Stimulated activated CD4-positive, alpha-beta T cell treated with anti-CD3 and anti-CD28 coated beads, Interleukin-1b, Interleukin-23, amount 100 ng/mL, for 48 hours (primary cell): ENCODE measurements at places on chromosomes 12 and 14.

DNA sequence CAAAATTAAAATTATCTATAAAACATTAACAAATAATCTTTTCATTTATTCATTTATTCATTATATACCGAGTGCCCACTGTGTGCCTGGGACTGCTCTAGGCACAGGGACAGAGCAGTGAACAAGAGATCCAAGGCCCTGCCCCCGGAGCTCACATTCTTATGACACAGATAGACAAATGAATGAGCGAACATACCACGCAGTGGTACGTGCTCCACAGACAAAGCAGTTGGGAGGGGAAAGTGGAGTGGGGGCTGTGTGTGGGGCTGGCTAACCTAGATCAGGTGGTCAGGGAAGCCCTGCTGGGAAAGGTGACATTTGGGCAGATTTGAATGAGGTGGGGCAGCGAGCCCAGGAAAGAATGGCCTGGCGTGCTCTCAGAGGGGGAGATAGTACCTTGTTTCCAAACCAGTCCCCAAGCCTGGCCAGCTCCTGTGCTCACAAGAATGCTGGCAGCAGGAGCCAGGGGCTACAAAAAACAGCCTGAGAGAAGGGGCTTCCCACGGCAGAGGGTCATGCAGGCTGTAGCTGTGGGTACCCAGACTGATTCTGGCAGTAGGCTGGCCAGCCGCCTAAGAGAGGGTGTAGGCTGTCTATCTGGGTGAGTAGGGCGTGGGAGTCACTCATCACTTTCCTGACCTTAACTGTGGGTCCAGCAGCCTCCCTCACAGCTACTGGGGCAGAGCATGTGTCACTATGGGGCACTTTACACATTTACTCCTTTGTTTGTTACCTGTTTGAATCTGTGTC is 57.8 kb upstream of the ACTN1 start:
- DNase-seq, result no peak

DNA sequence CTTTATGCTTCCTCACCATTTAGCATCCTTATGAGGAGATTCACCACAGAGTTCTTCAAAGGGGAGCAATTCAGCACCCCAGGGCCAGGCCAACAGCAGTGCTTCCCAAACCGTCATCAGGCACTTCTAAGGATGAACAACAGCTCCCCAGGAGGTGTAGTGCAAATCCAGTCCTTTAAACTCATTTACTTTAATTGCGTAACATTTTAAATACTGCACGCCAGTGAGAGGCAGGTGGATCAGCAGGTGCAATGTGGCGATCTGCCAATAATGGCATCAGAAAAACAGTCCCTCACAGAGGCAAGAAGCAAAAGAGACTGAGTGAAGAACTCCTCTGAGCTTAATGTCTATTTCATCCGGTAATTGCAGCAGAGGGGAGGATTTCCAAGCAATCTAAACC is 770.9 kb upstream of the FOXG1 start:
- DNase-seq, result no peak

DNA sequence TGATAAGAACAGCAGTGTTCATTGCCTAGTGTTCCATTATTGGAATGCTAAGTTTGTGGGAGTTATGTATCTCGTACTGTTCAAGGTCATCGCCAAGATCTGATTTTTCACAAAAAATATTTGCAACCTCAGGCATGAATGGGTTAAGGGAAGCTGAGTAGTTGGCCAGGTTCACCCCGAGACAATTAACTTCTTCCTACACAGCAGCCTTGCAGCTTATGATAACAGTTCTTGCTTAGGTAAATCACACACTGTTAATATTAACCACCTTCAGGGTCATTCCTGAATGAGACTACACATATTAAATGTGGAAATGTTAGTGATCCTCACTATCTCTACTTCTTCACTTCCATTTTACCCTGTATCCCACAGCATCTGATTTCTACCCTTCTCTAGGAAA is 18.0 kb downstream of the FKBP11 start:
- no peak for DNase-seq

- DNase-seq, result no peak
Observed at GRCh38 chr12:93638954-93639353, 38.2 kb upstream of the CRADD start.

- DNase-seq, result no peak
Observed at GRCh38 chr12:51905471-51906429, 1.6 kb upstream of the ACVRL1 start.

DNA sequence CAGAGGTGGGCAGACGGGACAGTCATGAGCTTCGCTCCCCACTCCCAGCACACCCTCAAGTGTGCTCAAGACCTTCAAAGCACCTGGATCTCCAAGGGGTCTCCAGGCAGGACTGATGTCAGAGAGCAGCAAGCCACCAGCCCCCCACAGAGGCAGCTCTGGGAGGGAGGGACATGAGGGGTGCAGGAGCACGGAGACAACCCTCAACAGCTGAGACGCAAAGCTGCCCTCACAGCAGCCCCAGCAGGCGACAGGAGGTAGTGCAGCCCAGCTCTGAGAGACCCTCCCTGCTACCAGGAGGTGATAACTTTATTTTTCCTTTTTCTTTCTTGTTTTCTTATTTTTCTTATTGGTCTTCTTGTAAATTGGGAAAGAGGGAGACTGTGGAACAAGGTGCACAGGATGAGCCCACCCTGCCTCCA is 17.9 kb downstream of the SIVA1 start:
- DNase-seq, result peak; percentile 31

GRCh38 chr12:21642707-21643389 is 14.8 kb downstream of the LDHB start:
- no peak for DNase-seq

DNA sequence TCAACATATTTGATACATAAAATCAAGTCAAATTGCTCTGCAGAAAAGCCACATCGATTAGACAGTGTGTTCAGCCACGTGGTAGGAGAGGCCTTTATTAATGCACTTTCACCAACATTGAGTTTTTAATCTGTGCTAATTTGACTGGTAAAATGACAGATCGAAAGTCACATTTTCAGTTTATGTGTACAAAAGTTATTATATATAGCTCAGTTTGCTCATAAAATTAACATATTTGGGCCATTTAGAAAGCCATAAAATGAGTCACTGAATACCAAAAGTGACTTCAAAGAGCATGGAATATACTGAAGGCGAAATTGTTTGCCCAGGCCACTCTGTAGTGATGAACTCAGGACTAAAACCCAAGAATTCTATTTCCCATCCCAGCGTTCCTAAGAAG is 26.0 kb downstream of the C12orf42 start:
- no peak for DNase-seq

GRCh38 chr12:101115326-101115725 is 94.7 kb downstream of the SLC5A8 start:
- DNase-seq, result no peak

- no peak for DNase-seq
Observed at GRCh38 chr12:68904351-68904962, 28.5 kb downstream of the CPM start.

DNA sequence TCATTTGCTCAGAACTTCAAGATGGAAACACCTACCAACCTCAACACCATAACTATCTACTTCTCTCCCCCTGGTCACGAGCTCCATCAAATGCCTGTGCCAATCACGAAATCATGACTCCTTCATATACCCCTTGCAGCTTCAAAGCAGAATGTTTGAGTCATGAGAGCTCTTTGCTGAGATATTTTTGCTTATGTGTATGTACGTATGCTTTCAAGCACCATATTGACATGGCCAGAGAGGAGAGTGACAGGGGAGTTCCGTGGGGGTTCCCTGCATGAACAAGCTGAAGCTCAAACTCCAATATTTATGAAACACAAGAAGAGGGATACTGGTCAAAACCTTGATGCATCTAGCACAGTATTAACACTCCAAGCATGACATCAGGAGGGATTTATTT is 374.4 kb downstream of the DPF3 start:
- DNase-seq, result peak; percentile 23

- DNase-seq, result no peak
Observed at GRCh38 chr12:25861226-25861625, 97.3 kb upstream of the RASSF8 start.

DNA sequence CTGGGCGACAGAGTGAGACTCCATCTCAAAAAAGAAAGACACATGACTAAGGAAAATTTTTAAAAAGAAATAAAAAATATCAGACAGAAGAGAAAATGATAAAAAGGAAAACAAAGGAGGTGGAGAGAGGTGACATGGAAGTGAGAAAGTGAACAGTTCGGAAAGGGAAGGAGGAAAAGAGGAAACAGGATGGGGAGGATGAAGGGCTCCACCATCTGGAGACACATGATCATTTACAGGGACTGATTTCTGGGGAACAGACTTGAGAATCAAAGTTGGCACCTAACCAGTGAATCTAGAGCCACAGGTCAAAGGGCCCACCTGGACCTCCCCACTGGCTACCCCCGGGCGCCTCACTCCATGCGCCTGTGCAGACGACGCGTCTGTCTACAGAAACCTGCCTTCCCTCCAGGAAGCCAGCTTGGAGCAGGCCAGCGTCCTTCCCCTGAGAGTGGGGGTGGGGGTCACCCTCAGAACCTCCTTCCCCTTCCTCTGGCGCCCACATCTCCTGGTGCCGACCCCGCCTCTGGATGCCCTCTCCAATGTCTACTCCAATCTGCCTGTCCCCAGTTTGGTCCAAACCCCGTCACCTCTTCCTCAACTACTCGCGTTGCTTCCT is 60.5 kb downstream of the AMN start:
- DNase-seq, result no peak

- DNase-seq, result no peak
Observed at GRCh38 chr14:35986219-35986573, 160.1 kb downstream of the BRMS1L start.

DNA sequence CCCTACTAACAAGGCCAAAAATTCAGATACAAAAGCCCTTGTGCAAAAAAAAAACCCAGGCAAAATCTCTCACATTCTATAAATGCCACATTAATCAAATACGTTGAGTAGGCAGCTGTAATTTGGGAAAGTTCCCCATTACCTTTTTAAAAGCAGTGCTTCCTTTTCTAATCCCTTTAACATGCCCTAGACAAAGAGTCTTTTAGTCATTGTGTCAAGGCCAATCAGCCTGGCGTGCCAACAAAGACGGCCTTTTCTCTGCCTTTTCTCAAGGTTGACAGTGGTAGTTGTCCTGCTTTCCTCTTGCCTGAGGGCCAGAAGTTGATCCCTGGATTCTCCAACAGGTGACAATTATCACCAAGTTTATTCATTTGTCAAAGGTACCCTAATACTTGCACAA is 62.5 kb upstream of the METAP2 start:
- no peak for DNase-seq

DNA sequence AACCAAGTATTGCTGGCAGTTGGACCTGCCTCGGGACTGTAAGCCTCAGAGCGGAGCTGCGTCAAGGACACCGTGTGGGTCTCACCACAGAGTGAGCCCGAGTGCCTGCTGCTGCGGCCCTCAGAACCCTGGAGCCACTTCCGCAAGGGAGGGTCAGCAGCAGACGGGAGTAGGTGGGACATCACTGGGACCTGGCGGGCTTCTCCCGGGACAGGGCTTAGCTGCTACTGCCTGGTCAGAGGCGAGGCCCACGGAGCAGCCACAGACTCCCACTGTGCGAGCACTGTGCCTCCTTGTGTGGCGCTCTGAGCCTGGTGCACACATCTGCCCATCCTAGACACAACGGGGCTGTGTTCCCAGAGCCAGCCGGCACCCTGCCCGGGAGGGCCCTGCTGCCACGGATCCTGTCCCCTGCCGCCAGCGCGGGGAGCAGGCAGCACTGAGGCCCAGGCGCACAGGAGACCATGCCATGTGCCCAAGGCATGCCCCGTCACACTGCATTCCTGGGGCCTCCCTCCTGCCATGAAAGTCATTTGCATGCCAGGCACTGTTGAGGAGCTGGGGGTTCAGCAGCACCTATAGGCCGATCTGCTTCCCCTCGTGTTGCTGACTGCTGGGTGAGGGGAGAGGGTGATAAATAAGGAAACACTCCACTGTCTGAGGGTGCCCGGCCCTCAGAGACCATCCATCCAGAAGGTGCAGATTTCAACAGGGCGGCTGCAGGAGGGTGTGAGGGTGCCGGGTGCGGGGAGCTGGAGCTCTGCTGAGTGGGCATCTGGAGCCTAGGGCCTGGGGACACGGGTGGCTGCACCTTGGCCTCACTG is 10.0 kb downstream of the HIP1R start:
- no peak for DNase-seq

- peak; percentile 53 for DNase-seq
Observed at GRCh38 chr12:47397664-47398281, 308.1 kb downstream of the RPAP3 start.

DNA sequence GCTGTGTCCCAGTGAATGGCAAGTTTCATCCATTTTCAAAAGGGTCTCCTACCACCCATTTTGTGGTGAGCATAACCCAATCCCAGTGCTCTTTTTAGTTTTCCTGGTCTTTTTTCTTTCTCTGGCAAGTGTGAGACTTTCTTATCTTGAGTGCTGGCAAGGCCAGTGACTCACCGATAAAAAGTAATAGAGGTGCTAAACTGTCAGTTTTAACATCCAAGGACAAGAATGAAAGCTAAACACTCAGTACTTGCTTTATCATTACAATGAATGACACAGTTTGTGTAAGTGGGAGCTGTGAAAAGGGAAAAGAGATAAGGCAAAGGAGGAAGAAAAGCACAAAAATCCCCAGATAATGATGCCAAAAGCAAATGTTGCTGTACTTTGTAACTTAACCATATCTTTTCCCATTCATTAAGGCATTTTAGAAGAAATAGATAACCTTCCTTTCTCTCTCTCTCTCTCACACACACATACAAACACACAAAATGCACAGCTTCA is 4.9 kb upstream of the LRIG3 start:
- no peak for DNase-seq

GRCh38 chr12:127570387-127570786 is 696.6 kb upstream of the TMEM132C start:
- DNase-seq, result no peak

GRCh38 chr12:40439771-40440492 is 215.1 kb downstream of the LRRK2 start:
- no peak for DNase-seq

DNA sequence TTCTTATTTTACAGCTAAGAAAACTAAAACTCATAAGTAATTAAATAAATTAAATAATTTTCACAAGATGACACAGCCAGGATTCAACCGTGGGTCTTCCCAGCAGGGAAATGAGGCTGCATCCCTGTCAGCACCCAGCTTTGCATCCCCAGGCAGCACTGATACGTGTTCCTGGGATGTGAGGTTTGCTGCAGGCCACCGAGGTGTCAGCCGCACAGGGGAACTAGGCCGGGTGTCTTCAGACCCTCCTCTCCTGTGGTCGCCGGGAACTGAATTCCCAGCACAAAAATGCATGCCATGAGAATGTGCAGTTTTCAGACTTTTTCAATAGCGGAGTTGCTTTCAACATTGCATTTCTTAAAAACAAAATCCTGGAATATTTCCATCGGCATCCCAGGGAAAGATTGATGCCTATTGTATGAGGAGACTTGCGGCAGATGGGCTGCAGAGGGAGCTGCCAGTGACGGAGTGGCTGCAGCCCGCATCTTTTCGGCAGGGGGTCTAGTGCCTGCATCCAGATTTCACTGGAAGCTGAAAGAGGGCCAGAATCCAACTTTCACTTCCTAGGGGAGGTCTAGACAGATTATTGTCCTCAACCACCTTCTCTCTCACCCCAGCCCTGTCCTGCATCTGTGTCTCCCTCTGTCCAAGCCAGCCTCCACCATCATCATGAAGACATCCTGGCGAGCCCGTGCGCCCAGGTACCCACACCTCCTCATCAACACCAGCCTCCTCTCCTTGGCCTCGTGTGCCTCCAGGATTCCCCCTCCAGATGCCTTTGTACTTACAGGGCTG is 12.6 kb downstream of the LRTM2 start:
- no peak for DNase-seq
